ENCODE measurements at places on chromosomes 3 and 15.
A peak's percentile ranks its signal among the peaks of the same experiment; 100 is the strongest.

- no peak for DNase-seq
Measured at GRCh38 chr3:81871358-81872155, 110.1 kb upstream of the GBE1 start.

DNA sequence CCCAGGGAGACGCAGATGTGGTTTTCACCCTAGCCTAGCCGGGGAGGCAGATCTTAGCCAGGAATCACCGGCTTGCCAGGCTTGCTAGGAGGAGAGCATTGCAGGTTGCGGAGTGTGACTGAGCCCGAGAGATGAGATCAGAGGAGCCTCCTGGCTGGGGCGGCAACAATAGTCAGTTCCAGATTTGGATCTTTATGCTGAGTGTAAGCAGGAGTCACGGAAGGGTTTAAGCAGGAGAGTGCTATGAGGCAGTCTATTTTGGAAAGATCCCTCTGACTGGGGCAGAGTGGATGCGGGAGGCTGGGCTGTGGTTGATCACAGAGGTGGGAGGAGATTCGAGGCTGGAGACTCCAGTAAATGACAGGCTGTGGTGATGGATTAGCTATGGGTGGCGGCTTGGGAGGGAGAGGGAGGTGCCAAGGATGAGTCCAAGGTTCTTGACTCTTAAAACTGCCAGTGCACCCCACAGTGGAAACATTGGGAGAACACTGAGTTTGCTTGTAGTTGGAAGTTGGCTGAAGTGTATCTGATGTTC lies 10.4 kb upstream of the BAHD1 start:
- DNase-seq: no peak

- DNase-seq: peak; percentile 31
Measured at GRCh38 chr15:74378848-74379247, 11.4 kb upstream of the CYP11A1 start.

GRCh38 chr3:18346097-18346496 lies 79.0 kb downstream of the SATB1 start:
- DNase-seq: no peak

GRCh38 chr3:10300087-10300486 lies 7.3 kb upstream of the GHRL start:
- DNase-seq: no peak

DNA sequence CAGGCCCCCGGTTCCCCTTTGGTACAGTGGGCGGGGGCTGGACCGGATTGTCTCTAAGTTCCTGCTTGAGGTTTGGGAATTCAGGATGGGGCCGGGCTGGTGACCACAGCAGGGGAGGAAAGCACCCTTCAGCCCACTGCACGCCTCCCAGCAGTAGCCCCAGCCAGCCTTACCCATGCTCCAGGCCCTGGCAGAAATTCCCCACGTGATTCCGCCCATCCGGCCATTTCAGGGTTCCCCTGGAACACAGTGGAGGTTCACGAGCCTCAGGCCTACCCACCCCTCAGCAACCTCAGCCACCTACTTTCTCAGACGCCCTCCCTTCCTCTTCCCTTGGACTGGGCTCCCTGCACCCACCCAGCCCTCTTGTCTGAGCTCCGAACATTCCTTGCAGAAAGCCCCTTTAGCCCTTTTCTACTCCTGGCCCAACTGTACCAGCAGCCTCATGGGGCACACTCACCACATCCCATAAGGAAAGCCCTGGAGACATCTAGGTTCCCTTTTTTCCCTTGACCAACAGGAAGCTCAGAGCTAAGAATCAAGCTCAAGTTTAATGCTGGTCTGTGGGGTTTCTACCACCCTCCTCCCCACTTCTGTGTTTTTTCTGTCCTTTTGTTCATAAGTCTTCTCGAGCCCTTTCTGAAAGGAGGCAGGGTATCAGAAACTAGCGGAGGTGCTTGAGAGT lies 11.5 kb downstream of the ALS2CL start:
- DNase-seq: no peak

- no peak for DNase-seq
Measured at GRCh38 chr3:165463531-165463930, 267.3 kb upstream of the SLITRK3 start.

DNA sequence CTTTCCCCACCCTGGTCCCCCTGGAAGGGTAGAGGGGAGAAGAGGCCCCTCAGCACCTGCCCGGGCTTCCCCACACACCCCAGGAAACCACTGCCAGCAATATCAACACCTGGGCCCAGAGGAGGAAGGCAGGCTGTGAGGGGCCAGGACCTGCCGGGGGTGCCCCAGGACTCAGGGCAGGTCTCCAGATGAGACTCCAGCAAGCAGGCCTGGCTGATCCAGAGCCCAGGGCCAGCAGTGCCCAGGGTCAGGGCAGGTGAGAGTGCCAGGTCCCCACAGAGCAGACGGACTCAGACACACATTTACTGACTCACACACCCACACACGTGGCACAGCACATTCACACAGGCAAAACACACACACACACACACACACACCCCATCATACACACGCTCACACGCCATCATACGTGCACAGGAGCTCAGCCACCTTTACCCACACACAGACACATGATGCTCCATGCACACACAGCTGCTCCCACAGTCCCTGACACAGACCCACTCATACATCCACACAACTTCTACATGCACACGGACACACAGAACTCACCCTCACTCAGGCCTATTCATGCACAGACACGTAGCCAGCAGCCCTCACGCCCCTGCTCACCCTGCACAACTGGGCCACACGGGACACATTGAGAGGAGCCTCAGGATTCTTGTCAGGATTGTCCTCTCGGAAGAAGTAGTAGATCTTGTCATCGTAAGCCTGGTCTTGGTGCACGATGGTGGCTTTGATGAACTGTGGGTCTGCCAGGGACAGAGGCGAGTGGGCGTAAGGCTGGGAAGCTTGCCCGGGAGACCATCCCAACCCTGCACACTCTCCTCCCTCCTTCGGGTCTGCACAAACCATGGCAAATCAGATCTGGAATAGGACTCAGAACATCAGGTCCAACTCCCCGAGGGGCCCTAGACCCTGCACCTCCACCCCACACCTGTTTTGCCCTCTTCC lies 17.5 kb downstream of the SEMA7A start:
- no peak for DNase-seq

GRCh38 chr3:24067483-24067882 lies 122.4 kb downstream of the NR1D2 start:
- no peak for DNase-seq

- peak; percentile 45 for DNase-seq
Measured at GRCh38 chr15:68781766-68782588, 38.7 kb downstream of the ANP32A start.

- DNase-seq: no peak
Measured at GRCh38 chr3:124256599-124256998, 264.7 kb upstream of the ROPN1 start.

DNA sequence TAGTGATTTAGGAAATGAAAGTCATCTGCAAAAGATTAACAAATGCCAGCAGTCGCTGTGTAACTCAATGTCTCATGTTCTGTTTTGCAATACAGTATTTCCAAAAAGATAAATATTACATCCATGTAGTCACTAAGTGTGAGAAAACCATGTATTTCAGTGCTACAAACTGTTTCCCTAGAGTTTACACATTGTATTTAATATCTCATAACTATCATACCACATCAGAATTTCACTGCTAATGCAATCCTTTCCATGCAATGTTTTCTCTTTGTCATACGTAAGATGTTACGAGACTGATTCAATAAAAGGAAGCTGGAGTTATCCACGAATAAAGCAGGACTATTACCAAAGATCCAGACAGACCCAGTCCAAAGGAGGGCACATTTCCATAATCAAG lies 269.4 kb downstream of the GBE1 start:
- DNase-seq: no peak

- no peak for DNase-seq
Measured at GRCh38 chr3:58722561-58722960, 56.0 kb upstream of the FAM3D start.

GRCh38 chr3:38581774-38582173 lies 67.7 kb downstream of the SCN5A start:
- DNase-seq: peak; percentile 3

- no peak for DNase-seq
Measured at GRCh38 chr15:68464448-68465090, 32.6 kb upstream of the ITGA11 start.

DNA sequence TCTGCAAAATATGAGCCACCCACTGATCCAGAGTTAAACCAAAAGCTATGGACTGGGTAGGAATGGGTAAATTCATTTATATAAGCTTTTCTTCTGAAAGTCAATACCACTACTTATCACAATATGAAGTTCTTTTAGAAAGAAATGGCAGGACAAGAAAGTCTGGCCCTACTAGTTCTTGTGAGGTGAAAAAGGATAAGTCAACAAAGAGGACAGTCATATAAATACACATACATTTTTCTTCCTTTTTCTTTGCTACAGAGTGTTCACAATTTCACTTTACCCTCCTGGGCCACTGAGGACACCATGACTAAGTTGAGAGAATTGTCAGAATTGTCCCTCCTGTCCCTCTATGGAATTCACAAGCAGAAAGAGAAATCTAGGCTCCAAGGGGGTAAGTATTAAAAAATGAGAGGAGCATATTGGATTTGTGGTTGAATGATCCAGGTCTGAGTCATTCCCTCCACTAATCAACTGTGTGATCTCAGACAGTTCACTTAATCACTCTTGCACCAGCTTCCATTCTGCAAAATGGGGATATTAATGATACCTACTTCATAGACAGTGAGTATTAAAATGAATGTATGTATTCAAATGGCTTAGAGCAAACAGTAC lies 27.6 kb downstream of the ACP3 start:
- DNase-seq: no peak

GRCh38 chr3:81277853-81278252 lies 483.6 kb downstream of the GBE1 start:
- DNase-seq: no peak

- no peak for DNase-seq
Measured at GRCh38 chr3:130865489-130865888, 28.4 kb upstream of the ATP2C1 start.

- DNase-seq: no peak
Measured at GRCh38 chr15:70853973-70854665, at the start of gene LARP6. Gene LARP6 (minus strand): TSS chr15:70854157. CDS start chr15:70854088, 69 bp downstream.

DNA sequence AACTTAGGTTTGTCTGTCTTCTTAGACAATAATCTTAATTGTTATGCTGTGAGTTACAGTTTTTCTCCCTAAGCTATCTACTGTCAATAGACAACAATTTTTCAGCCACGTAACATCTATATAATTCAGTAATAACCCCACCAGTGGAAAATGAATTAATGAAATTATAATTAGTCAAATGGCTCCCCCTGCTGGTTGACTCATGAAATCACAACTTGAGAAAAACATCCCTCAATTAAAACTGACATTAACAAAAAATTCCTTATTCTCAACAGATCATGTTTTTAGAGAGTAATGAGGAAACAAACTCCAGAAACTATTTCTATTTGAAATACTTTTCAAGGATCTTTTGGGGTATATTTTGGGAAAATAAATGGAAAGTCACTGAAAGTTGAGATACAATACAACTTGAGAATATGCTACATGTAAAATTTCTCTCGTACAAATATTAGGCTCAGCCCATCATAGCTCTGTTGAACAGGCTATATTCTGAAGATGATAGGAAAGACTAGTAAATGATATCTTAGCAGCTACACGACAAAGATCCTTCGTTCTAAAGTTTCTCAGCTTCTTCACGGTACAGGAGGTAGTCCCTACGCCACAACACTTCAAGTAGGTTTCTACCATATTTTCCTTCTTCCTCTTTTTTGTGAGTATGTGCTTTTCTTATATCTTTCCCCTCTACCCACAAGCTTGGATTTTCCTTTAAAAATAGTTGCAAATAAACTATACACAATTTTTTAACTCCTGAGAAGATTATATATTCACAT lies 20.7 kb downstream of the PPP1R2 start:
- DNase-seq: peak; percentile 55

- peak; percentile 35 for DNase-seq
Measured at GRCh38 chr3:69058180-69058946, 6.2 kb upstream of the TMF1 start.

GRCh38 chr15:38650384-38650783 lies 85.8 kb upstream of the RASGRP1 start:
- DNase-seq: peak; percentile 18

GRCh38 chr15:63902671-63903035 lies 68.9 kb upstream of the HERC1 start:
- no peak for DNase-seq

DNA sequence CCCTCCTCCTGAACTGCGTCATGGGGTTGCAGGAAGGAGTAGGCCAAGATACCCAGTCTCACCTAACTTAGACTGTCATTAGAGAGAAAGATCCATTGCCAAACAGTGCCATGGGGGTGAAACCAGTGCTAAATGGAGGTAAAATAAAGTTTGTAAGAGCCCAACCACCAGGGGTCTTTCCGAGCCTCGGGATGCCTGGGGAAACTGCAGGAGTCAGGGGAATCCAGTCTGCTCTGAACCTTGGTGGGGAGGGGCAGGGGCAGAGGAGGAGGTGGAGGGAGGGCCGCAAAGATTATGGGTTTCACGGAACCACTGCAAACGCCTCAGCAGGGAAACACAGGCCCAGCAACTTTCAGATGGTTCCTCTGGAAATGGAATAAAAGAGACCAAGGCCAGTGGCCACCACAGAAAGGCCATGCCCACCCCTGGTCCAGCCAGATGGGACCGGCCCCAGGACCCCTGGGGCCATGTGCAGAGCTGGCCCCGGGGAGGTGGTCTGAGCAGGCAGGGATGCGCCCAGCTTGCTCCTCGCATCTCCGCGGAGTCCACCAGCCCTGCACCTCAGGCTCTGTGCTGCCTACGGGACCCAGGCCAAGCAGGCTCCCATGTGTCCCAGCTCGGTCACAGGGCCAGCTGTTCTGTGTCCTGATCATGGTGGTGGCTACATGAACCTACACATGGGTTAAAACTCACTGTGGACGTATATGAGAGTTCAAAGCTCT lies 19.8 kb upstream of the GP9 start:
- DNase-seq: no peak

- DNase-seq: no peak
Measured at GRCh38 chr3:11635680-11636393, 7.9 kb downstream of the VGLL4 start.

DNA sequence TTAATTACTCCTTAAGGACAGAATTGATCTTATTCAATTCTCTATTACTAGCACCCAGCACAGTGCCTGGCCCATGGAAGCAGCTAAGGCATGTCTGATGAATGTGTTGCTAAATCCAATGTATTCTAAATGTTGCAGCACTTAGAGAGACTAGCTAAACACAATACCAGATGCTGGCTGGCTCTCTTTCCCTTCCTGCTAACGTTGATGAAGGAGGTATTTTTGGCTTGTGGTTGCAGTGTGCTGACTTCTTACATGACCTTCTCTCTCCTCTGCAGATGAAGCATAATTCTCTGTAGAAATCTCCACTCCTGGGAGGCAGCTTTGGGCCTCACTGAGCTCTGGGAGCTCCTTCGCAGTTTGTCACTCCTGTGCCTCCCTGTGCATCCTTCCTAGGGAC lies 183.6 kb downstream of the PEX5L start:
- DNase-seq: no peak

- no peak for DNase-seq
Measured at GRCh38 chr3:30418443-30418842, 188.0 kb upstream of the TGFBR2 start.

GRCh38 chr3:55124371-55124770 lies 196.5 kb upstream of the LRTM1 start:
- no peak for DNase-seq

GRCh38 chr3:32487781-32488473 lies 14.7 kb downstream of the CMTM6 start:
- no peak for DNase-seq

- peak; percentile 39 for DNase-seq
Measured at GRCh38 chr3:36700537-36701248, 63.7 kb downstream of the DCLK3 start.

Data from activated CD4-positive, alpha-beta T cell treated with anti-CD3 and anti-CD28 coated beads, Interleukin-2, amount 10 ng/mL, durations not matched to agents 7 days and 5 days (primary cell).